GM12891 (cell line): ENCODE measurements at places on chromosomes 5 and 9.

GRCh38 chr9:126705767-126706697 is 92.3 kb downstream of the LMX1B start:
- DNase-seq = peak; percentile 63

DNA sequence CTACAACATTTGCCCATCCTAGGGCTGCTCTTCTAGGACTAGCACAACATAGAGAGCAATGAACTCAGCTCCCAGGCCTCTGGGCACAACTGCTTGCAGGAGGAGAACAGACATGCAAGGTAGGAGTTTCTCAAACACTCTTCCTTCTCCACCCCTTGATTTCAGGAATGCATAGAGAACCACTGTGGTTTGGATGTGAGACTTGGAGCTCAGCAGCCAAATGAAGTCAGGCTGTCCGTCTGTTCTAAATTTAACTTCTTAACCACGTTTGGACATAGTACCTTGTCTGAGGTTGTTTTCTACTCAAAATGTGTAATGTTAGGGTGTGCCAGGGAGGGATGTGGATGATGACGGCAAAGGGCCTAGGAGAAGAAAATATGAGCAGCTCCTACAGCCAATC is 515.1 kb upstream of the TNC start:
- no peak for DNase-seq

- DNase-seq = no peak
These were observed 14.2 kb downstream of the RIC1 start for GRCh38 chr9:5643005-5643624.

- no peak for DNase-seq
These were observed 3.1 kb upstream of the ZNF79 start for GRCh38 chr9:127421057-127421456.

GRCh38 chr9:127974769-127975261 is 6.0 kb downstream of the EEIG1 start:
- no peak for DNase-seq
